ENCODE measurements at places on chromosomes 2 and 18. TPM values are rescaled to one million over a fixed set of nuclear protein-coding genes. Genes with fewer than 3 reads are reported as not detected.

DNA sequence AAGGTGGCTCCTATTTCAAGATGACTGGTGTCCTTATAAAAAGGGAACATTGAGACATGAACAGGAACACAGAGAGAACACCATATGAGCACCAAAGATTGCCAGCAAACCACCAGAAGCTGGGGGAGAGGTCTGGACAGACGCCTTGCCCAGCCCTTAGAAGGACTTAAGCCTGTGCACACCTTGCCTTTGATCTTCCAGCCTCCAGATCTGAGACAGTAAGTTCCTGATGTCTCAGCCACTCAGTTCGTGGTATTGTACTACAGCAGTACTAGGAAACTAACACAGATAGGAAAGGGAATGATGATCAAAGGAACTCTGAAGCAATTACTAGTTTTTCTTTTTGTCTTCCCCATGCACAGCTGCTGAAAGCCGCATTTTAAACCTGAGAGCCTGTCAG, 137.3 kb upstream of the FHL2 start:
- DNase-seq = no peak

Gene KLHL29
- total RNA-seq = 16.3 TPM

DNA sequence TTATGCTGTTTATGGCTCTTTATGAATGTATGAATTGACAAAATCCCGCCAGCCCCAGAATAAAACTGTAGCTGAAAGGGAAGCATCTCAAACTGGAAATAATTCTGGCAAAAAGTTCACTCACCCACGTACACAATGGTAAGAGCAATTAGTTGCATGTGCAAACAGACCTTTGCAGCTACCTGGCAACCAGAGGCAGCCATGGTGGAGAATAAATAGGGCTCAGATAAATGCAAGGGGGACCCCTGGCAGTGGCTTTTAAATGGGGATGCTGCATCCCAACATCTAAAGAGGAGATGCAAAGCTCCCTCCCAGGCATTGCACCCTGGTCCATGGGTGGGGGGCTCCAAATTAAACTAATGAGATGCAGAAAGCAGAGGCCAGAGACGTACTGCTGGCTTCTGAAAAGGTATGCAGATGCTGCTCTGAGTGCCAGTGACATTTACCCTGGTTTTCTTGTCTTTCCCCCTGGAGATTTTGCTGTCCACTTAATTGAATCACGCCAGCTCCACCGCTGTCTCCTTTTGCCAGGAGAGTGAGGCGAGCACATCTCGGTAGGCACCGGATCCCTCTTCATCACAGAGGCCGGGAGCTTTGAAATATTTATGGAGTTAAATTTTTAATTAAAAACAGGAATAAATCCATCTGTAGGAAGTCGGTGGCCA, 126.6 kb upstream of the NRP2 start:
- no peak for DNase-seq

- no peak for DNase-seq
These were observed 360.5 kb upstream of the PIK3C3 start for GRCh38 chr18:41594582-41594981.

Gene TSN
- total RNA-seq = 69.6 TPM

Gene ITGB6
- total RNA-seq = 186 TPM

DNA sequence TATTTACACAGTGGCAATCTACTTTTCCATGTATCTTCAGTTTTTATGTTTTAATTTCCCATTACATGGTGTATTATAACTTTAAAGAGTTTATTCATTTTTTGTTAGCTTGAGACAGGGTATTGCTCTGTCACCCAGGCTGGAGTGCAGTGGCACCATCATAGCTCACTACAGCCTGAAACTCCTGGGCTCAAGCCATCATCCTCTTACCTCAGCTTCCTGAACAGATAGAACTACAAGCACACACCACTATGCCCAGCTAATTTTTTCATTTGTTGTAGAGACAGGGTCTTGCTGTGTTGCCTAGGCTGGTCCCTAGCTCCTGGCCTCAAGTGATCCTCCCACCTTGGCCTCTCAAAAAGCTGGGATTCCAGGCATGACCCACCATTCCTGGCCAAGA, 66.8 kb downstream of the COA5 start:
- DNase-seq = no peak

DNA sequence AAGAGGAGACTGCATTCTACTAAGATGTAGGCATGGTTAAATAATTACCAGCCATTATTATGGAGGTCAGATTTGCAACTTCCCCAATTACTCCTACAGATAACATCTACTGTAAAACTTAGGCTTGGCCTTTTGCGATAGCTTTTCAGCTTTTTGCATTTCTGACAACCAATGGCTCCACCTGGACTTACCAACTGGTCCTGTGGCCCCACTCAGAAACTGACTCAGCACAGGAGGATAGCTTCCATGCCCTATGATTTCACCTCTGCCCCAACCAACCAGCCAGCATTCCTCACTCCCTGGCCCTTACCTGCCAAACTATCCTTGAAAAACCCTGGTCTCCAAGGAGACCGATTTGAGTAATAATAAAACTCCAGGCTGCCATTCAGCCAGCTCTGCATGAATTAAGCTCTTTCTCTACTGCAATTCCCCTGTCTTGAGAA, 28.2 kb downstream of the TUBB6 start:
- DNase-seq = peak; percentile 54

Gene POTEI
- total RNA-seq = not detected

Gene SKOR2
- total RNA-seq = not detected

Gene TMEM18
- 9.2 TPM for total RNA-seq

- no peak for DNase-seq
These were observed 33.3 kb upstream of the NCK2 start for GRCh38 chr2:105711394-105711793.

GRCh38 chr2:5343785-5344335, 348.3 kb upstream of the SOX11 start:
- no peak for DNase-seq

Gene SEPTIN2
- total RNA-seq = 293 TPM

Measured in mammary epithelial cell (primary cell).